Activated CD4-positive, alpha-beta memory T cell treated with anti-CD3 and anti-CD28 coated beads for 36 hours (primary cell): ENCODE measurements at places on chromosomes 5 and 9. TPM values are rescaled to one million over a fixed set of nuclear protein-coding genes. Genes with fewer than 3 reads are reported as not detected.

COL5A1 gene
- total RNA-seq: 0.19 TPM

C5orf58 gene
- not detected for total RNA-seq

MBLAC2 gene
- 3.5 TPM for total RNA-seq

PTPRD gene
- total RNA-seq: 0.10 TPM

PLAC8L1 gene
- 0.36 TPM for total RNA-seq

HTR1A gene
- not detected for total RNA-seq

CD274 gene
- 28.3 TPM for total RNA-seq

PDZD2 gene
- total RNA-seq: not detected

SPATA31E1 gene
- not detected for total RNA-seq

CERCAM gene
- total RNA-seq: 1.0 TPM

TAS2R1 gene
- total RNA-seq: not detected

NEUROG1 gene
- total RNA-seq: not detected

DNAJB5 gene
- total RNA-seq: 12.0 TPM

MYOT gene
- total RNA-seq: not detected

KCNN2 gene
- not detected for total RNA-seq

XRCC4 gene
- 15.2 TPM for total RNA-seq

OR2V2 gene
- not detected for total RNA-seq

SIT1 gene
- total RNA-seq: 74.6 TPM

PCDHA6 gene
- not detected for total RNA-seq

SLC25A46 gene
- total RNA-seq: 37.6 TPM

ORM1 gene
- not detected for total RNA-seq

DNAH5 gene
- not detected for total RNA-seq

CNTNAP3 gene
- not detected for total RNA-seq

RACK1 gene
- 2,635 TPM for total RNA-seq

GPRIN1 gene
- total RNA-seq: 5.3 TPM

ECSCR gene
- 4.2 TPM for total RNA-seq

N4BP3 gene
- 3.2 TPM for total RNA-seq

CATSPER3 gene
- total RNA-seq: 0.53 TPM

SPINK5 gene
- not detected for total RNA-seq

TMEM252 gene
- total RNA-seq: not detected

PCDHGB6 gene
- total RNA-seq: 0.07 TPM

CYFIP2 gene
- total RNA-seq: 319 TPM

PCDHA1 gene
- not detected for total RNA-seq

TNFSF8 gene
- total RNA-seq: 38.7 TPM

GFM2 gene
- 30.9 TPM for total RNA-seq

FCN2 gene
- total RNA-seq: not detected

NOXA1 gene
- 1.1 TPM for total RNA-seq

RAD1 gene
- 38.3 TPM for total RNA-seq

KIF4B gene
- 0.05 TPM for total RNA-seq

STING1 gene
- total RNA-seq: 339 TPM
